ENCODE measurements at places on chromosomes 11 and 22. TPM values are rescaled to one million over a fixed set of nuclear protein-coding genes. Genes with fewer than 3 reads are reported as not detected.

The SLC35F2 gene
- polyA plus RNA-seq: 59.5 TPM

The GRAP2 gene
- 0.04 TPM for polyA plus RNA-seq

The MS4A4A gene
- not detected for polyA plus RNA-seq

The DCPS gene
- polyA plus RNA-seq: 50.1 TPM

DNA sequence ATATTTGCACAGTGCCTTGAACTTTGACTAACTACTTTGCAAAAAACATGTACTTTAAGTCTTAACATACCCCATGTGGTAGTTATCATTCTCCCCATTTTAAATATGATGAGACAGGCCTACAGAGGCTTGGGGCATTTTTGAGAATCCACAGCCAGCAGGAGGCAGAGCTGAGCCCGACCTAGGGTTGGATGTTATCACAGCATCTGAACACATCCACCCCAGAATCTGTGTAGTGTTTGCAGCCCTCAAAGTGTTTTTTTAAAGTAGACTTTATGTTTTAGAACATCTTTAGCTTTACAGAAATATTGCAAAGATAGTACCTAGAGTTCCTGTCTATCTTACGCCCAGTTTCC, 17.6 kb downstream of the OTOG start:
- no peak for DNase-seq

GRCh38 chr22:23068832-23069385, 1.4 kb upstream of the GNAZ start:
- no peak for DNase-seq

GRCh38 chr22:36288571-36289405, 35.9 kb downstream of the APOL1 start:
- no peak for DNase-seq

DNA sequence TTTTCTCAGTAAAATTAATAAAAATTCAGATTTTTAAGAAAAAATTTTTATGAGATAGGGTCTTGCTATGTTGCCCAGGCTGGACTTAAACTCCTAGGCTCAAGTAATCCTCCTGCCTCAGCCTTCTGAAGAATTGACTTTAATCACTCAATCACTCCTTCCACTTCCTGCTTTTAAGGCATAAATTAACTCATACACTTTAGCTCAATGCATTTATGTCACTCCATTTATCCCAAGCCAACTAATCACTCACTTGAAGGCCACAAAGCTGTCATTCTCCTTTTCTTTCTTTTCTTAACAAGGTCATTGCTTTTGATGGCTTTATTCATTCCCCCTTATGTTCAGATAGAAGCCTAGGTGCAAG, 877 bp downstream of the ALG9 start:
- DNase-seq: no peak

GRCh38 chr11:123020968-123021367, 39.3 kb upstream of the BSX start:
- DNase-seq: no peak

DNA sequence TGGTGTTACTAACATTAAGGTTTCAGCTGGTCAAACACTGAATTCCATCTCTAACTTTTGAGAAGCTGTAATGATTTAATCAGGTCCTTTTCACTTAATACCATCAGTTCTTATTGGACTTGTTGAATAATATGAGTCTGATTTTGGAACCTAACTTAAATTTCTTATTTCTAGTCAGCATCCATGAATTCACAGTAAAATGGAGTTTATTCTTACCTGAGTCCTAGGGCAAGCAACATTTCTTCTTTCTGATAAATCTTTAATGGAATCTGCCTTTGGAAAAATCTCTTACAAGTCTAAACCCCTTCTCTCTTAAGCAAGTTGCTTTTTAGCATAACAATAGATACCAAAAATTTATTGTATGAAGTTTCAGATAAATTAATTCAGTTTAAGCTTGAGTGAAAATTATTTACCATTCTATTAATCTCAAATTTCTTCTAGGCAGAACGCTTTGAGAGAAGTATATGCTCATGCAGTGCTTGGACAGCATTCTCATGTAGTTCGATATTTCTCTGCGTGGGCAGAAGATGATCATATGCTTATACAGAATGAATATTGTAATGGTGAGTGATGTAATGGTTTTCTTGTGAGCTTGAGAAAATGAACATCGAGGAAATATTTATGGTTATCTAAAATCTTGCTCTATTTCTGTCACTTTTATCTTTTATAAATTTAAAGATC, 3.4 kb downstream of the WEE1 start:
- no peak for DNase-seq

DNA sequence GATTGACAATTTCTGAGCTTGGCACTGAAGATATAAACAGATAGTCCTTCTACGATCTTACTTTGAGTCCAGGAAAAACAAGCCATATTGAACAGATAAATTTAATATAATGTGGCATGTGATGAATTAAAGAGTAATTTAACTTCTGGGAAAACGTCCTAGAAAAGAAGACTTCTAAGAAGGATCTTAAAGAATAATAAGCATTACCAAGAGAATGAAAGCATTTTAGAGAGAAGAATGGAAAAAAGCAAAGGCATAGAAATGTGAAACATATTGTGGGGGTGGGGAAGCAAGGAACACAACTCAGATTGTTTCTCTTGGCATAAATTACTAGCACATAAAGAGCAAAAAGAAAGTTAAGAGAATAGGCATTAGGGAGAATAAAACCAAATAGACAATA, 5.4 kb downstream of the DDIAS start:
- no peak for DNase-seq

DNA sequence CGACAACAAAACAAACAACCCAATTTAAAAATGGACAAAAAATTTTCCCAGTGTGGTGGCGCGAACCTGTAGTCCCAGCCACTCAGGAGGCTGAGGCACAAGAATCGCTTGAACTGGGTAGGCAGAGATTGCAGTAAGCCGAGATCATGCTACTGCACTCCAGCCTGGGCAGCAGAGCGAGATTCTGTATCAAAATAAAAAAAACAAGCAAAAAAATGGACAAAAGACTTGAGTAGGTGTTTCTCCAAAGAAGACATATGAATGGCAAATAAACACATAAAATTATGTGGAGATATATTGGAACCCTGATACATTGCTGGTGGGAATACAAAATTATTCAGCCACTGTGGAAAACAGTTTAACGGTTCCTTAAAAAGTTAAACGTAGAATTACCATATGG, 27.4 kb upstream of the MAPK1 start:
- DNase-seq: no peak

DNA sequence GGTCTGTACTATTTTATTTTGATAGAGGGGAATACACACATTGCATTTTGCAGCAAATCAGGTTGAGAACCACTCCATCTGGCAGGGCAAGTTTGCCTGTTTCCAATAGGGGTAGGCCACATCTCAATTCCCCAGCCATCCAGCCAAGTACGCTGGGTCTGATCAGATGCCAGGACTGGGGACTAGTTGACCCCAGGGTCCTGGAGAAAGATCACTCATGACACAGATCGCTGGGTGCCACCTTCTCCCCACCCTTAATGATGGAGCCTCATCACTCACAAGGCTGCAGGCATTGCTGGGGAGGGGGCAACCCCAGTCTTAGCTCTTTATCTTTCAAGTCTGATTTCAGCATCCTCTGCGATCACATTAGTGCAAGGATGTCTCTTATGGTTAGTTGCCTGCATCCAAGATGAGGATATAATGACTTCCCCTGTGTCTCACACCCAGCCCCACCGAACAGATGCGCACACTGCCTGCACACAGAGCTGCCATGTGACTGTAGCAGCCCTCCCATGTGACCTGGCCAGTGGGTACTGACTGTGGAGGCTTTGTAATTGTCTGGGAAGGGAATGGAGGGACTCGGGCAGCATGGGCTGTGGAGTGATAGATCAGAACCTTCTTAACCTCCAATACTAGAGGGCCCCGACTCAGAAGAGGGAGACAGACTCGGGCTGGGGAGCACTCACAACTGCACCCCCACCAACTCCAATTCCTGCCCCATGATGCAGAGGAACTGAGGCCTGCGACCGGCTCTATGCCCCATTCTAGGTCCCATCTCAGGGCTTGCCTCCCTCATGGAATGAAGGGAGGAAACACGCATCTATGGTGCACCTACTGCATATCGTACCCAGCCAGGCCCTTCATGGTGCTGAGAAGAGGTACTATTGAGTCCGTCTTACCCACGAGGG, 155.8 kb downstream of the DSCAML1 start:
- no peak for DNase-seq
